Fibroblast of skin of right quadriceps (primary cell): ENCODE measurements at places on chromosomes 1 and 21.
A peak's percentile ranks its signal among the peaks of the same experiment; 100 is the strongest.

GRCh38 chr1:68975212-68975933 is 478.5 kb upstream of the DEPDC1 start:
- DNase-seq = no peak

GRCh38 chr21:39208624-39209333 is 25.5 kb upstream of the PSMG1 start:
- no peak for DNase-seq

DNA sequence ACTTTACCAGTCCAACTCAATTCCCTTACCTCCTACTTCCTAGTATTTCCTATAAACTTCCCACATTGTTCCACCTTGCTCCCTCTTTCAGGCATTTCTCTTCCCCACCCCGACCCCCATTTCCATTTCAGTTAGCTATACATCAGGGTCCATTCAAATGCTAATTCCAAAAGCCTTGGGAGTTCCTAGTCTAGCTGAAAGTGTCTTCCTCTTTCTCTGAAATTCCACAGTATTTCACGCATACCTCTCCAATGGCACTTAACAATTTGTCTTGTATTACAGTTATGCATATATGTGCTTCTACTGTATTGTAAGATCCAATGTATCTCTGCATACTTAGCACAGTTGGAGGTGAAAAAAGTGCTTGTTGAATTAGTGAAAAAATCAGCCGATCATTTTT is 94.9 kb downstream of the ZNF644 start:
- no peak for DNase-seq

DNA sequence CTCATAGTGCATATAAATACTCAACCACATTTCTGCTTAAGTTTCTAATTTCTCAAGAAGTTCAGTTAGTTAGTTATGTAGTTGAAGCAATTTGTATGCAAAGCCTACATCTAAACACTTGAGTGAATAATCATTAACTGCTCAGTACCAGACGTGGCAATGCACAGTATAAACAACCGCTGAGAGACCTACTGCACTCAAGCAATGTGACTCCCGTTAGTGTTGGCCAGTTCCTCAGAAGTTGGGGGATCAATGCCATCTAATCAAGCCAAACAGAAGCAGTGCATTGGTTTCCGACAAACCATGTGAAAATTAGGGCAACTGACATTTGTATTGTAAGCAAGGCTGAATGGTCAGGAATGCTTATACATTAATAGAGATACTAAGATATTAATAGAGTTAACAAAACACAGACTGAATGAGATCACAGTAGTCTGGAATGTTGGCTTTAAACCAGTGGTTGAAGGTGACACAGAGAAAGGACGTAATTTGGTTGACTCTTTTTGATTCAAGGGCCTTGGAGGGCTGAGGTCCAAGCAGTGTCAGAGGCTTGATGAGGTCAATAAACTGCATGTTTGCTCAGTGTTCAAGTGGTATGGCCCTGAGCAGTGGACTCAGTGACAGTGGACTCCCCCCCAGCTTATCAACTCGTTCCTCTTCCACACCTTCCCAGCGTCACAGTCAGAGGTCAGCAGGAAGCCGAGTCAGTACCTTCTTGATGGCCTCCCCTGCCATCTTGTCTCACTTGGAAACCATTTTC is 255.5 kb downstream of the CTH start:
- no peak for DNase-seq

- DNase-seq = peak; percentile 34
These were observed 32.9 kb upstream of the JUN start for GRCh38 chr1:58816747-58817221.

DNA sequence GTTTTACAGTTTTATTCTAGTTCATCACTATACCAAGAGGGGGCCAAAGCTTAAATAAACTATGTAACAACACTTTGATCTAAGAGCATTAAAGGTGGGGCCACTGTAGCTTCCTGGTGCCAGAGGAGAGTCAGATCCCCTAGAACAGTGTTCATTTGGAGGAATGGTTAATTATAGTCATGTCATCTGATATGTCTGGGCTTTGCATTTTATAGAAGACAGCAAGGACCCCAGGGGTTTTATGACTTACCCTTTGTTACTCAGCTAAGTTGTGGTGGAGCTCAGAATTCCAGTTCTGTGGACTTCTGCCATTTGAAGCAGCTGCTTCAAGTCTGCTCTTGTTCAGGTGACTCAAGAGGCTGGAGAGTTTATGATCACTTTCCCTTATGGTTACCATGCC is 16.7 kb downstream of the KDM4A start:
- no peak for DNase-seq

GRCh38 chr21:26227130-26227529 is 56.6 kb upstream of the APP start:
- DNase-seq = no peak

GRCh38 chr1:44002606-44003157 is 11.3 kb downstream of the CCDC24 start:
- DNase-seq = no peak

- no peak for DNase-seq
These were observed 31.2 kb upstream of the ZNF678 start for GRCh38 chr1:227532019-227532619.

- DNase-seq = peak; percentile 34
These were observed 1.4 kb downstream of the JUN start for GRCh38 chr1:58782178-58783089.

GRCh38 chr1:93324486-93325464 is 20.9 kb upstream of the DR1 start:
- DNase-seq = peak; percentile 83

- peak; percentile 17 for DNase-seq
These were observed 44.4 kb downstream of the PTPN14 start for GRCh38 chr1:214506972-214507431.

- peak; percentile 0 for DNase-seq
These were observed 863 bp upstream of the NUF2 start for GRCh38 chr1:163320891-163321290.

- DNase-seq = no peak
These were observed 3.7 kb upstream of the SDC3 start for GRCh38 chr1:30912224-30912623.
